ENCODE measurements at places on chromosomes 16 and 17.

DNA sequence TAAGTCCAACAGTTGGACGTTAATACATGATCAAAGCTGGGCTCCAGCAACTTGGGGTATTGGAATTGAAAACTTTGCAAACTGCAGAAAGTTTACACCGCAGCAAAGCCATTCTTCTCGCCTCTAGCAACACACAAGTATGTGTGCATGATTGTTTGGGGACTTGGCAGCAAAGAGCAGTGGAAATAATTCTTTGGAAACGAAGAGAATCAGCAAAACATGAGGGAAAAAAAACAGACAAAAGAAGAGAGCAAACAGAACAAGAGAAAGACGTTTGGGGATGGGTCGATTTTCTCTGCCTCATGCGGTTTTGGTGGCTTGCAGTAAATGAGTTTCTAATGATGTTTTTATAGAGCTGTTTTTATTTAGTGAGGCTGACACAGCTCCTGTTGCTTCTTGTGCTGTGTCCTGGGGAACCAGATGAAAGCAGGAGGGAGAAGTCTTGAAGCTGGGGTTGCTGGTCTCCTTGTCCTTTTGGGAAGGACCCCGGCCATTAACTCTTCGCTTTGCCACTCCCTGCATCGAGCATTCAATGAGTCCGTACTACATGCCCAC lies 502.9 kb downstream of the GRIN2A start:
- no peak for DNase-seq

GRCh38 chr17:27825459-27825858 lies 25.1 kb upstream of the NOS2 start:
- no peak for DNase-seq

DNA sequence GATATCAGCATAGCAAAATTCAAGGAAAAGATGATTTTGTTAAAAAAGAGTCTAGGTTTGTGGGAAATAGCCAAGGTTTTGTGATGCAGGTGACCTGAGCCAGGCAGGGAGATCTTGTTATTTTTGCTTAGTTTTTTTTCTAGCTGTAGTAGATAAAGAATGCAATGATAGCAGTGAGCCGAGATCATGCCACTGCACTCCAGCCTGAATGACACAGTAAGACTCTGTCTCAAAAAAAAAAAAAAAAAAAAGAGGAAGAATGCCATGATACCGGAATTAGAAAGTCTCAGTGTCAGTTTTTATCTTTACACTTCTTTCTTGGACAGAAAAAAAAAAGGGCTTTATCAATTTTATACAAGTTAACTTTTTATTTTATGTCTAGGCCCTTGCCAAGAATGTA lies 27.5 kb downstream of the TMEM238L start:
- no peak for DNase-seq

GRCh38 chr16:97822-98221 lies 19.8 kb downstream of the MPG start:
- DNase-seq: no peak

DNA sequence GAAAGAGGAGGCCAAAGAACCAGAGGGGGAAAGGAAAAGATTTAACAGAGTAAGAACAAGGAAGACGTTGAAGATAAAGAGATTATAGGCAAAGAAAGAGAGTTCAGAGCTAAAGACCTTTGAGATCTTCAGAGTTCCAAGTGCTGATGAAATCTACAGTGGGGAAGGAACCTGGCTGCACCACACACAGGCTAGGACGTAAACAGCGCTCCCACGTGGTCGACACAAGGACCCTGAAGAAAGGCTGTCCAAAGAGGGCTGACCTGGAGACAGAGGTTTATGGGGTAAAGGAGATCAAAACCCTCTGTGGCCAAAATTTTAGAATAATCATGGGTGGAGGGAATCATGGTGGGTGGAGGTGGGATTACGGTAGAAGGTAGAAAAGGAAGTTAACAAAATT lies 121.6 kb downstream of the PMP22 start:
- DNase-seq: no peak

- DNase-seq: no peak
Observed at GRCh38 chr17:28623696-28624095, 9.7 kb upstream of the RSKR start.

- no peak for DNase-seq
Observed at GRCh38 chr16:50246299-50247122, 19.8 kb upstream of the ADCY7 start.

DNA sequence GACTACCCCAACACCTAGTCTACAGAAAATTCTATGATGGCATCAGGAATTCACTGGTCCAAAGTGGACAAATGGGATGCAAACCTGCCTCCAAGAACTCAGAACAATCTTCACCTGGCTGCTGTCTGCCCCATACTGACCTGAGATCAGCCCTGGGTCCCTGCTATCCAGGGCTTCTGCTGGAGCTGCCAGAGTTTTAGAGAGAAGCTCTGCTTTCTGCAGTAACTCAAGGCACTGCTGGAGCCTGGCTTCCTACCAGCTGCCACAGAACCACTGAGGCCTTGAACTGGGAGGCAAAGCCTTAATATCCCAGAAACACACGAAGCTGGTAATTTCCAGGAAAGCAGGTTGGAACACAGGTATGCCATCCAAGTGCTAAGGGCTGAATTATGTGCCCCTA lies 7.5 kb downstream of the TMEM170A start:
- DNase-seq: no peak

GRCh38 chr17:45752246-45752645 lies 31.9 kb upstream of the CRHR1 start:
- no peak for DNase-seq

DNA sequence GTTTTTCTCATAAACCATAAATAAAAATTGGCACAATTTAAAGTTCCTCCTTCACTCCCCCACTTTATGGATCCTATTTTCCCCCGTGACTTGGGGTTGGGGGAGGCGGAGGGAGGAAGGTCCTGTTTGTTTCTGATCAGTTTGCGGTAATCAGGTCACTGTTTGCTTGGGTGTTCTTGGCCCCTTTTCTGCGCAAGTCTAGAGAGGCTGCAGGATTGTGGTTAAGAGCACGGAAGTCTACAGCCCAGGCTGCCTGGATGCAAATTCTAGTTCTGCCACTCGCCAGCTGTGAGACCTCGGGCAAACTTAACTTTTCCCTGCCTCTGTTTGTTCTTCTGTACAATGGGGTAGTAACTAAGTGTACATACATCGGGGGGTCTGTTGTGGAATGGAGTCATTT lies 12.1 kb downstream of the ATP2C2 start:
- DNase-seq: no peak

- DNase-seq: no peak
Observed at GRCh38 chr16:17215936-17216335, 254.8 kb downstream of the XYLT1 start.
